ENCODE measurements at places on chromosomes 12 and 14. TPM values are rescaled to one million over a fixed set of nuclear protein-coding genes. Genes with fewer than 3 reads are reported as not detected.

DNA sequence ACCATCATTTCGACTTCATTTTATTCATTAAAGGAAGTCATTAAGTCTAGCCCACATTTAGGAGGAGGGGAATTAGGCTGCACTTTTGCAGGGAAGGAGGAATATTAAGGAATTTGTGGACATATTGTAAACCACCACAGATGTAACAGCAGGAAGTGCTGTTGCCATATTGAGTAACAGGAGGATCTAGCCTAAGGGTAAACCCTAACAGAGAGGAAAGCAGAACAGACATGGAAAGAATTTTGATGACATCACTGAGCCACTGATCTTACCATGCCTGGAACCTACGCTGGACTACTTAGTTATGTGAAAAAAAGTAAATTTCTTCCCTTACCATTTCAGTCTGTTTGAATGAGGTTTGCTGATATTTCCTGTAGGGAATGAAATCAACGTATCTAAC is 100.7 kb upstream of the ATF7IP start:
- H3K4me3 ChIP-seq = no peak overlapping the region
- no peak for DNase-seq
- no peak overlapping the region for H3K27ac ChIP-seq
- no peaks in the 10 kb centered on the region for H3K27me3 ChIP-seq

- DNase-seq = no peak
- no peak overlapping the region for H3K27ac ChIP-seq
- no peaks in the 10 kb centered on the region for H3K27me3 ChIP-seq
- H3K36me3 ChIP-seq = peaks cover 49% of the 10 kb centered on the region
Measured at GRCh38 chr12:122560138-122560537, 33.1 kb downstream of the KNTC1 start.

GRCh38 chr14:70094631-70095030 is 94.1 kb downstream of the SLC8A3 start:
- no peak overlapping the region for H3K4me3 ChIP-seq
- no peak overlapping the region for H3K27ac ChIP-seq
- H3K36me3 ChIP-seq = no peaks in the 10 kb centered on the region
- no peaks in the 10 kb centered on the region for H3K4me1 ChIP-seq

DNA sequence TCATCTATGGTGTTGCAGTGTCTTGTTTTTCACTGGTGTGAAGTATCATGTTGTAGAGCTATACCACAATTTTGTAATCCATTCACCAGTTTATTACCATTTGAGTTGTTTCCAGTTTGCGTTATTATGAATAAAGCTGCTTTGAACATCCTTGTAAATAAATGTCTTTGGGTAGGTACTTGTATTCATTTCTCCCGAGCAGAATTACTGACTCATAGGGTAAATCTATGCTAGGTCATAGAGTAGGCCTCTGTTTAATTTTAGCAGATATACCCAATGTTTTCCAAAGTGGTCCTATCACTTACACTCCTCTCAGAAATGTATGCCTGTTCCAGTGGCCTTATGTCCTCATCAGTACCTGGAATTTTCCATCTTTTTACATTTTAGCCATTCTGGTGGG is 6.6 kb upstream of the GOLGA5 start:
- H3K4me3 ChIP-seq = no peak overlapping the region
- no peak for DNase-seq
- H3K36me3 ChIP-seq = peaks cover 14% of the 10 kb centered on the region
- H3K27ac ChIP-seq = no peak overlapping the region
- peaks cover 15% of the 10 kb centered on the region for H3K27me3 ChIP-seq
- H3K4me1 ChIP-seq = peaks cover 9% of the 10 kb centered on the region

GRCh38 chr12:59403259-59403932 is 192.4 kb upstream of the SLC16A7 start:
- H3K4me3 ChIP-seq = no peak overlapping the region
- no peak overlapping the region for H3K27ac ChIP-seq
- H3K27me3 ChIP-seq = no peaks in the 10 kb centered on the region
- H3K4me1 ChIP-seq = peaks cover 12% of the 10 kb centered on the region
- DNase-seq = peak; percentile 27

GRCh38 chr14:70708717-70709570 is 67.2 kb downstream of the TTC9 start:
- H3K4me3 ChIP-seq = no peak overlapping the region
- no peak for DNase-seq
- no peaks in the 10 kb centered on the region for H3K36me3 ChIP-seq
- H3K4me1 ChIP-seq = peaks cover 3% of the 10 kb centered on the region
- H3K27me3 ChIP-seq = peaks cover 7% of the 10 kb centered on the region

- H3K36me3 ChIP-seq = peaks cover 17% of the 10 kb centered on the region
- no peak for DNase-seq
- H3K4me3 ChIP-seq = no peak overlapping the region
- no peaks in the 10 kb centered on the region for H3K27me3 ChIP-seq
Measured at GRCh38 chr12:109462868-109463692, 14.0 kb downstream of the KCTD10 start.

DNA sequence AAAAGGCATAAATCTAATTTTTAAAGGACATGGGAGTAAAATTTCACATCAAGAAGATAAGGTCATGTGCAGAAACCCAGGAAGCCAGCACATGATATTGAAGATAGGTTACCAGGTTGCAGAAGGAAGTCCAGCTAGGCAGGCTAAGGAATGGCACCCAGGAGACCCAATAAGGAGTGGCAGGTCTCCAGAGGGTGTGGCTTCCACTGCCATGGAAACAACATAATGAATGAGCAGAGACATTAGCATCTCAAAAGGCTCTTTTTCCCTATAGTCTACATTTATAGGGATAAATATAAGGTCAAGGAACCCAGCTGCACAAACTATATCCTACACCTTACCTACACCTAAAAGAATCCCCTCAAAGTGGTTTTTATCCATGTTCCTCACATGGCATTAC is 275.9 kb downstream of the RPS29 start:
- no peaks in the 10 kb centered on the region for H3K36me3 ChIP-seq
- no peaks in the 10 kb centered on the region for H3K4me1 ChIP-seq
- H3K27ac ChIP-seq = no peak overlapping the region
- H3K27me3 ChIP-seq = no peaks in the 10 kb centered on the region
- no peak for DNase-seq
- H3K4me3 ChIP-seq = no peak overlapping the region

DNA sequence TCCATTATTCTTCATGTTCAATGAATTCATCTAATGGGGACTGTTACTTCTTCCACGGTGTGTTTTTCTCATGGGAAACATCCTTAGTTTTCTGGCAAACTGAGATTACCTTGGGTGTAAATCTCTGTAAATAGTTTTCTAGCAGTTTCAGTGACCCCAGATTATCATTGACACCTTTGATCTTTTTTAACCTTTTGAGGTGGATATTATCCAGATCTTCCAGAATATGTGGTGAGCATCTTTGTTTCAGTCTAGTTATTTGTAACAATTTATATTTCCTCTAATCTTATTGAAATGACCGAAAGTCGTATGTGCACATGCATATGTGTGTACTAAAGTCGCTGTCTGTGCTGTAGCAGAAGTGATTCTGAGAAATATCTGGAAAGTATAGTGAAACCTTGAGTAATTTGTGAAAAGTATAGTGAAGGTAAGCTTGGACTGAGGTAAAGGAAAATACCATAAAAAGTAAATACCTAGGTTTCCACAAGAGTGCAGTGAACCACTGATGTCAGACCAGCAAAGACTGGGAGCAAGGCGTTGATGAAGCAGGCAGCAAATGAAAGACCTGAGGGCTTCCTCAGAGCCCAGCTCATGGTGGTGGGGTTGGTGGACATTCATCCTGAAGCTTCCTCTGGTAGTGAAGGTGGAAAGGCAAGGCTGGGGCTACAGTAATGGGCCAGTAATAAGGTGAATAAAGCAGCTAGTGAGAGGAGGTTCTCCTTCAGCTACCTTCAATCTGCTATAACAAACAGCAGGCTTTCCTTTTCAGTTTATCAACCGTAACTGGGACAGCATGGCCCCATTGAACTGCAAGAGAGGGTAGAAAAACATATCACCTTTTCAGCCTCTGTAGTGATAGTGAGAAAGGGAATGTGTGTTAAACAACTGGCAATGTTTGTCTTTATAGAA is 480.2 kb upstream of the FBXO33 start:
- DNase-seq = no peak
- no peaks in the 10 kb centered on the region for H3K36me3 ChIP-seq
- H3K27me3 ChIP-seq = no peaks in the 10 kb centered on the region
- H3K4me1 ChIP-seq = no peaks in the 10 kb centered on the region
- H3K27ac ChIP-seq = no peak overlapping the region
- H3K4me3 ChIP-seq = no peak overlapping the region

- no peak overlapping the region for H3K4me3 ChIP-seq
- no peak overlapping the region for H3K27ac ChIP-seq
- DNase-seq = no peak
- no peaks in the 10 kb centered on the region for H3K4me1 ChIP-seq
- no peaks in the 10 kb centered on the region for H3K36me3 ChIP-seq
- H3K27me3 ChIP-seq = no peaks in the 10 kb centered on the region
Measured at GRCh38 chr14:22210906-22211305, 378.1 kb downstream of the DAD1 start.

GRCh38 chr12:5085896-5086295 is 42.2 kb downstream of the KCNA5 start:
- no peaks in the 10 kb centered on the region for H3K4me1 ChIP-seq
- H3K4me3 ChIP-seq = no peak overlapping the region
- H3K27me3 ChIP-seq = peaks cover 10% of the 10 kb centered on the region
- no peaks in the 10 kb centered on the region for H3K36me3 ChIP-seq
- H3K27ac ChIP-seq = no peak overlapping the region

GRCh38 chr12:65324551-65324950 is 46.1 kb downstream of the MSRB3 start:
- DNase-seq = no peak
- no peak overlapping the region for H3K4me3 ChIP-seq
- no peaks in the 10 kb centered on the region for H3K36me3 ChIP-seq
- H3K27me3 ChIP-seq = peaks cover 8% of the 10 kb centered on the region

DNA sequence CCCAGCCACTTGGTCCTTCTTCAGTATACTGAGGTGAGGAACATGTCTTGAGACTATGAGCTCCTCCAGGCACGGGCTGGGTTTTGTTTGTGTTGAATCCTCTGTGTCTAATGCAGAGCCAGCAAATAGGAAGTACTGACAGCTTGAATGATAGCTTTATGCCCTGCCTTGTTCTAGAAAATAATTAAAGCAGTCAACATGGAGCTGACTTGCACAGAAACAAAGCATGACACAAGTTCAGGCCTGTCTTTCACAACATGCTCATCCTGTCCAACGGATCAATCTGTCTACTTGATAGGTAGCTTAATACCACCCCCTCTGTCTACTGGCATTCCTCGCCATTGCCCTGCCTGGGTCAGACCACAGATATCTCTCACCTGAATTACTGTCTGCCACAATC is 140.9 kb downstream of the ESRRB start:
- H3K27ac ChIP-seq = no peak overlapping the region
- H3K36me3 ChIP-seq = no peaks in the 10 kb centered on the region
- DNase-seq = no peak

- H3K27me3 ChIP-seq = peaks cover 7% of the 10 kb centered on the region
- no peak for DNase-seq
- no peaks in the 10 kb centered on the region for H3K36me3 ChIP-seq
- H3K4me1 ChIP-seq = no peaks in the 10 kb centered on the region
- H3K27ac ChIP-seq = no peak overlapping the region
Measured at GRCh38 chr12:3233797-3234196, 156.6 kb downstream of the TSPAN9 start.

- H3K27me3 ChIP-seq = no peaks in the 10 kb centered on the region
- H3K27ac ChIP-seq = no peak overlapping the region
- H3K4me1 ChIP-seq = no peaks in the 10 kb centered on the region
- no peak for DNase-seq
- H3K36me3 ChIP-seq = no peaks in the 10 kb centered on the region
Measured at GRCh38 chr14:26707234-26707633, 109.4 kb upstream of the NOVA1 start.

Gene ESPL1
- total RNA-seq = 88.4 TPM

Gene TRPV4
- total RNA-seq = not detected

Gene SPSB2
- total RNA-seq = 11.2 TPM

Gene GZMH
- 11.0 TPM for total RNA-seq

Gene FGF23
- not detected for total RNA-seq

Gene HOXC10
- total RNA-seq = not detected
